ENCODE measurements at places on chromosomes 7 and 10.

DNA sequence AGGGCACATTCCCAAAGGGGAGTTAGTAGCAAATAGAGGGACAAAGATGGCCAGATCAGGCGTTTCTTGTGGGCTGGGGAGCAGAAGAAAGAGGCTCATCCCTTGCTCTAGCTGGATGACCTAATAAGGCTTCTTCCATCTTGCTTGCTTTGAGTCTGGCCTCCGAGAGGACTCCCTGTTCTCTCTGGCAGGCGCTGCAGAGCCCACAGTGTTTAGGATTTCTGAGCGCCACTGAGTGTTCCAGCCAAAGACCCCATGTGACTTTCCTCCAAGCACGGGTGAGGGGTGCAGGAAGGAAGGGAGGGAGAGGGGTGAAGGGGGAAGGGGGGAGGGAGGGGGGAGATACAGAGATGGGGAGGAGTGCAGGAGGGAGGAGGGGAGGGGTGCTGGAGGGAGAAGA is 203.8 kb upstream of the SVIL start:
- DNase-seq = no peak

DNA sequence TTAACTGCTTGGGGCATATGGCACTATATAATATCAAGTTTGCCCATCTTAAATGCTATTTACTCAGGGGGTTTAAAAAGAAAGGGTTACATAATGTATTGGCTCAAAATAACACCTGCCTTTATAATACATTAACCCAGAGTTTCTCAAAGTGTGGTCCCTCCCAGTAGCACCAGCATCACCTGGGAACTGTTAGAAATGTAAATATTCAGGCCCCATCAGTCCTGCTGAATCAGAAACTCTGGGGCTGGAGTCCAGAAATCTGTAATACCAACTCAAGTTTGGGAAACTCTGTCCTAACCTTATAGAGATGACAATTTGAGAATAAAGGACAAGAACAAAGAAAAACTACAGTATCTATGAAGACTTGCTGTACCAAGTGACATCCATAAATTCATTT is 270.7 kb downstream of the PARD3 start:
- DNase-seq = no peak

GRCh38 chr7:104873401-104873800 is 140.6 kb upstream of the KMT2E start:
- no peak for DNase-seq

DNA sequence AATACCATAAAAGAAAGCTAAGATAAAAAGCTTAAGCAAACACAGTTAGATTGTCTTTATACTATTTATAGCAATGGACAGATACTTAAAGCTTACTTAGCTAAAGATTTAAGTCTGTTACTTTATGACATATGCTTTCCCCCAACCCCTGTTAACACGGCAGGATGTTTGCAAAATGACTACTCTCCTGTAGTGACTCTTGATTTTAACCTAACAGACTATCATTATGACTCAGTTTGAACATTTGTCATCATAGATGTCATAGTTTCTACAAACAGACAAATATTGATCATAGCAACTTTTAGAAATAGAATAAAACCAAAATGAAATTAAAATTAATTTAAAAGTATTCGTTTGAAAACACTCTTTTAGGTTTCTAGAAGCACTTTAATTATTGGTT is 7.8 kb upstream of the COMMD3 start:
- peak; percentile 29 for DNase-seq

GRCh38 chr7:131797841-131798240 is 241.4 kb upstream of the PODXL start:
- no peak for DNase-seq

GRCh38 chr10:32163762-32164148 is 107.5 kb upstream of the KIF5B start:
- DNase-seq = no peak

DNA sequence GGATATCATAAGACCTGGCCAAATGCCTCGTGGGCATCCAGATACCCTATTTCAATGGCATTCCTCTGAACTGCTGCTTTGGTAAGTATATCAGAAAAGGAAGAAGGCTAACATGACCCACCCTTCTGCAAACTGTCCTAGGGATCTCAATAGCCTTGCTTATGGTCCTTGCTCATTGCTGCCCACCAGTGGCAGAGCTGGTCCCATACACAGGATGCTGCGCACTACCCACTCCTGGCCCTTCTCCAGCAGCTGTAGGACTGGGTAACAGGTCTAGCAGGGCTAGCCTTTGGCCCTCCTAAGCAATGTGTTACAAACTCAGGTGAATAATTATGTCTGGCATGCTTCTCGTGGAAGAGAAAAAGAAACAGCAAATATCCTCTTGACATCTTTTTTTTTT is 72.5 kb downstream of the C10orf90 start:
- peak; percentile 70 for DNase-seq

GRCh38 chr10:22010973-22011408 is 7.5 kb upstream of the DNAJC1 start:
- DNase-seq = no peak

DNA sequence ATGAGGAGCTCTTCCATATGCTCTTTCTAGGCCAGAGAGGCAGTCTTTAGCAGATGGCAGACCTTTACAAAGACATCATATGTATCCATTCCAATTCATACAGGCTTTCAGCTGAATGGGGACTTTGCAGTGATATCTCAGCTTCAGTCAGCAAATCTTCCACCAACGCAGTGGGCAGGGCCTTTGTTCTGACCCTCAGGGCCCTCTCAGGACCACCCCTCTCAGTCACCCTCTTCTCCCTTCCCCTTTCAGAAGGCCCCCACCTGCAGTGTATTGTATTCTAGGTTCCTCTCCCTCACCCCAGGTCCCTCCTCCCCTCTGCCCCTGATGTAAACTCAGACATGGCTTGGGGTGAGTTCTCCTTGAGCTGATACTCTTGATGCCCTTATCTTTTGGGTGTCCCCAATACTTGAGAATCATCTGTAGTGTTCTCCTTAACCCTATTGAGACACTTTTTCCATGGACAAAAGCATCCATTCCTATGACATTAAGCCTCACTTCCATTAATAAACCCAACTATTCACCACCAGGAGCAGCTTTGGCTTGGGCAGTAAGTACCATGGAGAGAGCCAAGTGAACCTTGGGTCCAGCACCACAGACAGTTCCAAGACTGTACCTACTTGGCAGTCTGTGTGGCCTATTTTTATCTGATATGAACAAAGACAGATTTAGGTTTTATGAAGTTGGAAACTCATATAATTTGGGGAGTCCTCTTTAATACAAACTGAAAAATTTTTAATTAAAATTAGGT is 62.7 kb downstream of the ADCYAP1R1 start:
- DNase-seq = no peak

- DNase-seq = no peak
Measured at GRCh38 chr7:158861004-158861787, 4.8 kb downstream of the DYNC2I1 start.

GRCh38 chr10:4127518-4128315 is 342.7 kb upstream of the KLF6 start:
- no peak for DNase-seq

- peak; percentile 83 for DNase-seq
Measured at GRCh38 chr7:96719164-96719563, 9.5 kb upstream of the SEM1 start.

GRCh38 chr10:71367271-71367670 is 29.4 kb upstream of the CDH23 start:
- DNase-seq = peak; percentile 86

GRCh38 chr7:5217396-5217795 is 27.4 kb downstream of the WIPI2 start:
- DNase-seq = no peak

GRCh38 chr7:125375942-125376341 is 446.3 kb upstream of the POT1 start:
- DNase-seq = no peak

- DNase-seq = peak; percentile 69
Measured at GRCh38 chr10:5666841-5667630, 641 bp upstream of the ASB13 start.

GRCh38 chr7:122885583-122886356 is 490 bp downstream of the CADPS2 start:
- peak; percentile 75 for DNase-seq

Data from NCI-H82 (cell line).